ENCODE measurements at places on chromosomes 11 and 22.

GRCh38 chr22:46792061-46792796 lies 29.8 kb downstream of the TBC1D22A start:
- no peak for DNase-seq

DNA sequence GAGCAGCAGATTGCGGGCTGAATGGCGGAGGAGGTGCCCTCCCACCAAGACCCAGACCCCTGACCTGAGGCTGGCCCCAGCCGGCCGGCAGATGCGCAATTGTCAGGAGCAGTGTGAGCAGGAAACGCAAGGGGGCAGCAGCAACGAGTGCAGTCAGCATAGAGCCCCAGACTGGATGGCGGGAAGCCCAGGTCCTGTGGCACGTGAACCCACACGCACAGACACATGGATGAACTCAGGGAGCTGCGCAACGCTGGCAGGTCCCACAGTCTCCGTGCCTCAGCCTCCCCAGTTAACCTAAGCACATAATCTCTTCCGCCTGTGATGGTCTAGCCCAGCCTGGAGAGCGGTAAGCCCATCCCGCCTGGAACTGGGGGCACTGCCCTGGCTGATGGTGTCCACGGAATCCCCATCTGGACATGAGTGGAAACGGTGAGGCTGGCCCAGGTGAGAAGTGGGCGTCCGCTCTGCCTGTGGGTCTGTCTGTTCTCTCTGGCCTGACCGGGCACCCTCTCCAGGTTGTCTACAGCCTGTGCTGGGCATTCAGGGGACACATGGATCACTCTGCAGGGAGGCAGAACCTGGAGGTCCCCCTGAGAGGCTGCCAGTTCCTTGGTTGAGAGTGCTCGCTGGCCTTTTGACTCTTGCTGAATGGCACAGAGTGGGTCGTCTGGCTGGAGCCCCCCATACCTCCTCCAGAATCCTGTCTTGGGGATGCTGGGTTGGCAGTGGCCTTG lies 626 bp upstream of the TBX10 start:
- DNase-seq = peak; percentile 68

GRCh38 chr11:118240999-118241763 lies 11.0 kb downstream of the MPZL3 start:
- DNase-seq = peak; percentile 75

DNA sequence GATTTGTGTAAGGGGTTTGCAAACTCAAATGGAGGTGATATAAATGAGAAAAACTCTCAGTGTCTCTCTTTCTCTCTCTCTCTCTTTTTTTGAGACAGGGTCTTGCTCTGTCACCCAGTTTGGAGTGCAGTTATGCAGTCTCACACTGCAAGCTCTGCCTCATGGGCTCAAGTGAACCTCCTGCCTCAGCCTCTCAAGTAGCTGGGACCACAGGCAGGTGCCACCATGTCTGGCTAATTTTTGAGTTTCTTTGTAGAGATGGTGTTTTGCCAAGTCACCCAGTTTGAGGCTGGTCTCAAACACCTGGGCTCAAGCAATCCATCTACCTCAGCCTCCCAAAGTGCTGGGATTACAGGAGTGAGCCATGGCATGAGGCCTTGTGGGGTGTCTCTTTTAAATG lies 2.9 kb downstream of the BIRC3 start:
- DNase-seq = no peak

- DNase-seq = no peak
Observed at GRCh38 chr22:37563153-37564081, 3.1 kb downstream of the CDC42EP1 start.

- no peak for DNase-seq
Observed at GRCh38 chr22:49366437-49366836, 461.2 kb downstream of the BRD1 start.

DNA sequence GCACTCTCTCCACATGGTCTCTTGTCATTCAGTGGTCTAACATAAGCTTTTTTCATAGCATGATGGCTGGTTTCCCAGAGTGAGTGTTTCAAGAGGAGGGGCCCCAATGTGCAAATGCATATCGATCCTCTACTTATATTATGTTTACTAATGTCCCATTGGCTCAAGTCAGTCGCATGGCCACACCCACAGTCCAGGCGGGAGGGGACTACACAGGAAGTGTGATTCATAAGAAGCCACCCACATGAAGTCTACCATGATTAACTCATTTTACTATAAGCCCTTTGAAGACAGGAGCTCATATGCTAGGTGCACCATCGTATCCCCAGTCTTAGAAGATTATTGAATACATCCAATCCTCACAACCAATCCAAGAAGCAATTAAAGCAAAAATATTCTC lies 89.5 kb upstream of the ISX start:
- DNase-seq = no peak

- no peak for DNase-seq
Observed at GRCh38 chr22:28410050-28410816, 269.4 kb downstream of the TTC28 start.

DNA sequence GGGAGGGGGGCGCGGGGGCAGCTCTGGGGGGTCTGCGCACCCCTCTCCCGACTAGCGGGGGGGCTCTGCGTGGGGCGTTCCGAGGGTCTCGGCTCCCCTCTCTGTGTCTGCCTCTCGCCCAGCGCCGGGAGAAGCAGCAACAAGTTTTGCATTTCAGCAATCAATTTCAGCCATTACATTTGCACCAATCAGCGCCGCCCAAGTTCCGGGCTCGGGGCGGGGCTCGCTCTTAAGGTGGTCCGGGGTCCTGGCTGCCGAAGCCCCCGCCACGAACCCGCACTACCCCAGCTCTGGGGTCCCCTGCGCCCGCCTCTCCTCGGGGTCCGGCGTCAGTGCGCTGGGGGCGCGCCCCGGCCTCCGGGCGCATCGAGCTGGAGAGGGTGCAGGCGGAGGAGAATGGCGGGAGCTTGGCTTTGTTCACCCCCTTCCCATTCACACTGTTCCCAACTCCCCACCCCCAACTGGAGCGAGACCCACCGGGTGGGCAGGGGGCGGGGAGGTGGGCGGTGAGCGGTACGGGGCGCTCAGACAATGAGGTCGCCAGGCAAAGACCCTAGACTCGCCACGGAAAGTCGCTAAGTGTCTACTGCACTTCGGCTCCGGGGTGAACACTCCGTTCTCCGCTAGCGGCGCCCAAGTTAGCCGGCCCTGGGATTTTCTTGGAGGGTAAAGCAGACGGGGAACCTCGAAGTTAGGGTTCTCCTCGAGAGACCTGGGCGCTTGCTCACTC lies at the start of gene MN1:
Gene MN1 (minus strand): TSS at position 141 of the 730 bp plus-strand sequence. CDS start 1,213 bp downstream, outside the sequence.
- peak; percentile 47 for DNase-seq

- no peak for DNase-seq
Observed at GRCh38 chr11:83023410-83023809, 48.3 kb downstream of the RAB30 start.

DNA sequence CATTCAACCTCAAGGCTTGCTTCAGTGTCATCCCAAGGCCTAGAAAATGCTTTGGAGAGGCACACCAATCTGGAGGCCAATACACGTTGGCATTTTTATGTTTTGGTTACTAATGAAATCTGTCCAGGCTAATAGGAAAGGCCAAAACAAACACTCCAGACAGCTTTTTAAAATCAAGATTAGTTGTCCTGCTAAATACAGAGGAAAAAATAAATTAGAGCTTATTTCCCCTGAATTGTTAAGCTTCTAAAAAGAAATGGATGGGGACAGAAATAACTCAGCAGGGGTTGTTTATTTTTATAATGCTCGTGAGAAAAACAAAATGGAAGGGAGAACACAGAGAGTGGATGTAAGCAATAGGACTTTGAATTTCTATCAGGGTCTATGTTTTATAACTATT lies 438.5 kb upstream of the LRRC4C start:
- no peak for DNase-seq

GRCh38 chr11:65530157-65530496 lies 5.2 kb downstream of the SCYL1 start:
- peak; percentile 29 for DNase-seq

All from CD4-positive, alpha-beta T cell treated with Interleukin-1 beta for 1 hour (primary cell).